H9 (cell line): ENCODE measurements at places on chromosomes 4 and X. TPM values are rescaled to one million over a fixed set of nuclear protein-coding genes. Genes with fewer than 3 reads are reported as not detected.

LANCL3 gene
- total RNA-seq, result 0.26 and 0.48 TPM in 2 replicates

FAM199X gene
- 12.1 and 14.0 TPM in 2 replicates for total RNA-seq

DNA sequence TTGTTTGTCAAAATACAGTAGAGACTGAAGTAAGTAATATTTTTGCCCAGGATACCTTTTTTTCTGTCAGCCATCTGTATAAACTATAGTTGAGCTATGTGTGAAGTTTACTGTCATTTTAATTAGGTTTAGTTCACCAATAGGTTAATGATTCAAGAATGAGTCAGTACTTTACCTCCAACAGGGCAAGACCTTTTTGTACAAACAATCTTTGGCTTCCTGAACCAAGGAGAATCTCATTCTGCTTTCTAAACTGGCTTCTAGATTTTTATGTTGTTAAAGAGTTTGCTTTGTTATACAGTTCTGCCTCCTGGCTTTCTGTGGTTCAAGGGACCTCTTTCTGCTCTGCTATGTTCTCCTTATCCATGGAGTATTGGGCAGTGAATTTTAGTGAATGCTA lies 412.0 kb upstream of the NR3C2 start:
- no peak overlapping the region for H3K27ac ChIP-seq
- peaks cover 9% of the 10 kb centered on the region for H3K36me3 ChIP-seq
- H3K4me1 ChIP-seq, result no peaks in the 10 kb centered on the region

SPCS3 gene
- total RNA-seq, result 109 and 113 TPM in 2 replicates

- no peaks in the 10 kb centered on the region for H3K36me3 ChIP-seq
- no peak overlapping the region for H3K4me3 ChIP-seq
- H3K27me3 ChIP-seq, result no peaks in the 10 kb centered on the region
- H3K4me1 ChIP-seq, result no peaks in the 10 kb centered on the region
- no peak for DNase-seq
These were observed 575.6 kb upstream of the PITX2 start for GRCh38 chr4:111198446-111198845.
